ENCODE measurements at places on chromosomes 2 and 18. TPM values are rescaled to one million over a fixed set of nuclear protein-coding genes. Genes with fewer than 3 reads are reported as not detected.

NTSR2 gene
- total RNA-seq: not detected

CDKL4 gene
- 1.5 TPM for total RNA-seq

FOXD4L1 gene
- total RNA-seq: not detected

SAG gene
- total RNA-seq: not detected

CYTIP gene
- total RNA-seq: not detected

ZNF142 gene
- total RNA-seq: 4.9 TPM

UBXN4 gene
- total RNA-seq: 60.4 TPM

IL36B gene
- not detected for total RNA-seq

PSMA8 gene
- total RNA-seq: not detected

UPP2 gene
- total RNA-seq: not detected

POTEJ gene
- 0.26 TPM for total RNA-seq

AOX1 gene
- total RNA-seq: 0.43 TPM
